ENCODE measurements at places on chromosomes 7 and 10. TPM values are rescaled to one million over a fixed set of nuclear protein-coding genes. Genes with fewer than 3 reads are reported as not detected.

- peaks cover 4% of the 10 kb centered on the region for H3K4me1 ChIP-seq
- H3K27ac ChIP-seq: peak within 1 kb of the TSS; percentile 23
- DNase-seq: no peak
- H3K36me3 ChIP-seq: no peaks in the 10 kb centered on the region
- H3K4me3 ChIP-seq: no peak within 1 kb of the TSS
These were observed at the start of gene TBXAS1 for GRCh38 chr7:139829025-139829774. TSS of gene TBXAS1 (plus strand) at chr7:139829264. CDS start at chr7:139829391, 127 bp downstream.

Gene TCTN3
- 21.9 TPM for total RNA-seq

DNA sequence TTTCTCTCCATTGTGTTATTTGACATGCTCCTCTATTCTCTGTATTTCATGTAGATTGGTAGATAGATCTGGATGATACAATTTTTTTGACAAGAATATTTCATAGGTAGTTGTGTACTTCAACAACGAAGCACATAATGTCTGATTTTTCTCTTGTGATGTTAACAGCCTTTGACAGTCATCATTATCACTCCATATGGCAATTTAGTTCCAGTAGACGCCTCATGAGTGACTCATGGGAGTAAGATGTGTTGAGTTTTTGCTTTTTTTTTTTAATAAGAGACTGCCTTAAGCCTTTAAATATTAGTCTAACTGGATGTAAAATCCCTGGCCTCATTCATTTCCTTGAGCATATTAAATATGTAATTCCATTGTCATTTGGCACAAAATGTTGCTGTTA, 123.5 kb upstream of the ZNF32 start:
- H3K4me1 ChIP-seq: no peaks in the 10 kb centered on the region
- no peak overlapping the region for H3K4me3 ChIP-seq
- H3K27ac ChIP-seq: no peak overlapping the region
- H3K36me3 ChIP-seq: no peaks in the 10 kb centered on the region
- no peak for DNase-seq

GRCh38 chr10:11178606-11179515, 161.2 kb downstream of the CELF2 start:
- peak; percentile 70 for DNase-seq
- no peaks in the 10 kb centered on the region for H3K27me3 ChIP-seq
- H3K27ac ChIP-seq: peak overlapping the region; percentile 84
- H3K36me3 ChIP-seq: no peaks in the 10 kb centered on the region

- H3K27ac ChIP-seq: no peak overlapping the region
- DNase-seq: peak; percentile 68
- no peak overlapping the region for H3K4me3 ChIP-seq
- no peaks in the 10 kb centered on the region for H3K4me1 ChIP-seq
These were observed 27.3 kb downstream of the ANXA11 start for GRCh38 chr10:80177781-80178636.

GRCh38 chr7:20329389-20330238, 1.1 kb upstream of the ITGB8 start:
- DNase-seq: peak; percentile 81
- no peaks in the 10 kb centered on the region for H3K36me3 ChIP-seq
- peaks cover 3% of the 10 kb centered on the region for H3K4me1 ChIP-seq

DNA sequence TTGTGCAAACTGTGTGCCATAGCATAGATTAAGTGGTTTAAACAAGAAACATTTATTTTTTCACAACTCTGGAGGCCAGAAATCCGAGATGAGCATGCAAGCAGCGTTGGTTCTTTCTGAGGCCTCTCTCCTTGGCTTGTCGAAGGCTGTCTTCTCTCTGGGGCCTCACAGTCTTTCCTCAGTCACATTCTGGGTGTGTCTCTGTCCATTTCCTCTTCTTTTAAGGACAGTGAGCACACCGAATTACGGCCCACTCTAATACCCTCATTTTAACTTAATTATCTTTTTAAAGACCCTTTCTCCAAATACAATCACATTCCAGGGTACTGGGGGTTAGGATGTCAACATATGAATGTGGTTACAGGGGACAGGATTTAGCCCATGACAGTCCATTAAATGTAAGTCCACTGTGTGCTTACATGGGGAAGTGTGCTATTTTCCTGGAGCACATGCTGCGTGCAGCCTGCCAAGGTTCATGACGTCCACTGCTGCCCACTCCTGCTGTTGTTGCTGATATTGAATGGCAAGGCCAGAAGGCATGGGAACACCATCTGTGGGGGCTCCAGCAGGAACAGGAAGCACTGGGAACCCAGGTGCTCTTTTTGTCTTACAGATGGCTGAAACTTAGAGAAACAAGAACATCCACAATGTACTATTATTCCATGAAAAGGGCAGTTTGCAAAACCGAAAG, 365.5 kb downstream of the GALNT17 start:
- H3K36me3 ChIP-seq: no peaks in the 10 kb centered on the region
- H3K27me3 ChIP-seq: no peaks in the 10 kb centered on the region
- H3K4me3 ChIP-seq: no peak overlapping the region
- no peak overlapping the region for H3K27ac ChIP-seq

Gene HOXA13
- not detected for total RNA-seq

GRCh38 chr7:1447551-1448244, 11.6 kb downstream of the MICALL2 start:
- H3K27me3 ChIP-seq: no peaks in the 10 kb centered on the region
- H3K4me1 ChIP-seq: peaks cover 3% of the 10 kb centered on the region
- no peak overlapping the region for H3K27ac ChIP-seq
- H3K36me3 ChIP-seq: no peaks in the 10 kb centered on the region
- peak; percentile 54 for DNase-seq

Gene SPDYE8
- total RNA-seq: not detected

Gene MEOX2
- 0.25 TPM for total RNA-seq

Gene HKDC1
- total RNA-seq: not detected

Gene ALKBH4
- total RNA-seq: 31.8 TPM

- no peak for DNase-seq
- no peak overlapping the region for H3K27ac ChIP-seq
These were observed 1.6 kb upstream of the VIPR2 start for GRCh38 chr7:159146084-159146858.

- H3K4me1 ChIP-seq: peaks cover 26% of the 10 kb centered on the region
- no peak for DNase-seq
- no peaks in the 10 kb centered on the region for H3K27me3 ChIP-seq
- peak within 1 kb of the TSS; percentile 71 for H3K4me3 ChIP-seq
- H3K27ac ChIP-seq: no peak within 1 kb of the TSS
These were observed at the start of gene PRKAR1B for GRCh38 chr7:727104-727805. TSS of gene PRKAR1B (minus strand) at chr7:727281. CDS start at chr7:711505, 15,776 bp downstream.

Gene PVRIG
- 0.15 TPM for total RNA-seq

- no peak overlapping the region for H3K4me3 ChIP-seq
- H3K27me3 ChIP-seq: no peaks in the 10 kb centered on the region
- H3K4me1 ChIP-seq: peaks cover 9% of the 10 kb centered on the region
- H3K27ac ChIP-seq: no peak overlapping the region
- H3K36me3 ChIP-seq: no peaks in the 10 kb centered on the region
These were observed 65.5 kb upstream of the TRIM8 start for GRCh38 chr10:102578782-102579181.

Measured in cardiac muscle cell (in vitro differentiated cells and primary cell).